ENCODE measurements at places on chromosomes 3 and 15. TPM values are rescaled to one million over a fixed set of nuclear protein-coding genes. Genes with fewer than 3 reads are reported as not detected.

GRCh38 chr3:147210676-147211075 is 195.7 kb downstream of the ZIC4 start:
- H3K4me3 ChIP-seq, result no peak overlapping the region
- H3K27ac ChIP-seq, result no peak overlapping the region
- H3K4me1 ChIP-seq, result no peaks in the 10 kb centered on the region
- no peaks in the 10 kb centered on the region for H3K36me3 ChIP-seq

DNA sequence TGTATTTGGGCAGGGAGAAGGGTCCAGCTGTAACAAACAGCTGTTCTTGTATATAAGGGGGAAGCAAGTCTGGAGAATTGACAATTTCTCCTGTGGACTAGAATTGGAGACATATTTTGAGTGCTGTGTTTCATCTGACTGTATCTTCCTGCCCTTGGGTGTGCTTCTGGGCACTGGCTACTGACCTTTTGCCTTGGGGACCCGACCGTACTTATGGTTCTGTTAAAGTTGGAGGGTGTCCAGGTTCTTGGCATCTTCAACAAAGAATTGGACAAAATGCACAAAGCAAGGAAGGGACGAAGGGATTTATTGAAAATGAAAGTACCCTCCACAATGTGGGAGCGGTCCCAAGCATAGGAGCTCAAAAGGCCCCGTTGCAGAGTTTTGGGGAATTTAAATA is 31.0 kb downstream of the MAP2K1 start:
- no peaks in the 10 kb centered on the region for H3K4me1 ChIP-seq
- H3K27ac ChIP-seq, result no peak overlapping the region
- no peak for DNase-seq
- H3K27me3 ChIP-seq, result no peaks in the 10 kb centered on the region
- no peaks in the 10 kb centered on the region for H3K36me3 ChIP-seq
- H3K4me3 ChIP-seq, result no peak overlapping the region

The TP63 gene
- total RNA-seq, result not detected

GRCh38 chr3:39809995-39810595 is 686 bp downstream of the MYRIP start:
- H3K36me3 ChIP-seq, result no peaks in the 10 kb centered on the region
- H3K4me1 ChIP-seq, result peaks cover 14% of the 10 kb centered on the region
- peak overlapping the region; percentile 64 for H3K4me3 ChIP-seq
- no peak overlapping the region for H3K27ac ChIP-seq
- peaks cover 75% of the 10 kb centered on the region for H3K27me3 ChIP-seq

The SLC27A2 gene
- 2.1 TPM for total RNA-seq

GRCh38 chr15:73732930-73733329 is 20.2 kb downstream of the INSYN1 start:
- H3K27me3 ChIP-seq, result no peaks in the 10 kb centered on the region
- DNase-seq, result no peak
- H3K27ac ChIP-seq, result no peak overlapping the region
- H3K4me1 ChIP-seq, result no peaks in the 10 kb centered on the region

The SI gene
- not detected for total RNA-seq

- no peaks in the 10 kb centered on the region for H3K36me3 ChIP-seq
- H3K4me1 ChIP-seq, result peaks cover 18% of the 10 kb centered on the region
- H3K27me3 ChIP-seq, result no peaks in the 10 kb centered on the region
- H3K27ac ChIP-seq, result peak overlapping the region; percentile 84
- peak; percentile 72 for DNase-seq
- no peak overlapping the region for H3K4me3 ChIP-seq
Observed at GRCh38 chr15:74844319-74845207, 1.6 kb upstream of the ULK3 start.

DNA sequence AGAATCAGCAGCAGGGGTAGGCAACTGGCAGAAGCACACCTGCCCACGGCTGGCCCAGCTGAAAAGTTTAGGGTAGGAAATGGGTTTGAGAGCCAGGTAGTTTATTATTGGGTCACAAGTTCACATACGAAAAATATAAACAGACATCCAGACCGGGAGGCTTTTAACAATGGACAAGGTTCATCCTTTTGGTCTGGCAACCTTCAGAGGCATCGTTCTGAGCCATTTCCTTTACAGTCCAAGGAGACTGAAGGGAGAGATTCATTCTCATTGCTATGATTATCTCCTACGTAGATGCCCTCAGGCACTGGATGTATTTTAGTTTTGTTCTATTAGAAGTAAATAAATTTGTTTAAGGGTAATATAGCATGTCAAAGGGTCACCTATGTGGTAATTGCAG is 248.0 kb upstream of the THBS1 start:
- no peaks in the 10 kb centered on the region for H3K36me3 ChIP-seq
- no peak overlapping the region for H3K27ac ChIP-seq
- DNase-seq, result no peak
- no peaks in the 10 kb centered on the region for H3K4me1 ChIP-seq
- H3K27me3 ChIP-seq, result no peaks in the 10 kb centered on the region
- H3K4me3 ChIP-seq, result no peak overlapping the region

DNA sequence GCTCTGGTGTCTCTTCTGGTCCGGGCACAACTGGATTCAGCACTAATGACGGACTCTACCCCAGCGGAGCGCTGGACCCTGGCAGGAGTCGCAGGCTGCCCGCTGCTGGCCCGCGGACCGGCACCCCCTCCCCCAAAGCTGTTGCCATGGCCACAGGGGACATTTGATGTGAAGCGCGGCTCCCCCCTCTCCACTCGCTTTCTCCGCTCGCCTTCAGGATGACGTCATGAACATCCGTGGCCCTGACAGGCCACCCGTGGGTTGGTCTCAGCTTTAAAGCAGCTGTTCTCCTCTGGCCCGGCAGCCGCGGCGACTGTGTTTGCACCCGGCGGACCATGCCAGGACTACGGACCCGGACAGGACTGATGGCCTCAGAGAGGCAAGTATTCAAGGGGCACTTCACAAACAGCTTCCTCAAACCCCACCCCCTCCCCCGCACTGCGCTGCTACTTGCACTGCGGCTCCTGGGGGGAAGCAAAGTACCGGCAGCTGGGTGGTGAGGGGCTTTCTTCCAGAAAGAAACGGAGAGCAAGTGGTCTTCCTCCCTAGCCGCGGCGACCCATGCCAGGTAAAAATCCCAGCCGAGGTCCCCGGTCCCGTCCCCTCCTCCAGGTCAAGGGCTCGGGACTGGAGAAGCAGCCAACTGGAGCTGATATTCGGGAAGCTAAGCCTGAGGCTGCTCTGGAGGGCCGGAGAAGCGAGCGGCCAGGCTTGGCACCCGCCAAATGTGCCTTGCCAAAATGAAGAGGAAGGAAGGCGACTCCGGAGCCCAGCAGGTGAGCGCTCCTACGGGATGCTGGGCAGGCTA is 16.6 kb upstream of the AEN start:
- H3K4me3 ChIP-seq, result peak overlapping the region; percentile 49
- peaks cover 92% of the 10 kb centered on the region for H3K27me3 ChIP-seq

GRCh38 chr3:53225651-53226050 is 30.2 kb downstream of the TKT start:
- H3K4me3 ChIP-seq, result no peak overlapping the region
- DNase-seq, result no peak
- no peaks in the 10 kb centered on the region for H3K27me3 ChIP-seq
- H3K36me3 ChIP-seq, result no peaks in the 10 kb centered on the region

GRCh38 chr15:71752604-71753289 is 57.6 kb upstream of the NR2E3 start:
- no peaks in the 10 kb centered on the region for H3K27me3 ChIP-seq
- DNase-seq, result peak; percentile 68
- no peaks in the 10 kb centered on the region for H3K4me1 ChIP-seq
- H3K27ac ChIP-seq, result no peak overlapping the region
- no peak overlapping the region for H3K4me3 ChIP-seq

DNA sequence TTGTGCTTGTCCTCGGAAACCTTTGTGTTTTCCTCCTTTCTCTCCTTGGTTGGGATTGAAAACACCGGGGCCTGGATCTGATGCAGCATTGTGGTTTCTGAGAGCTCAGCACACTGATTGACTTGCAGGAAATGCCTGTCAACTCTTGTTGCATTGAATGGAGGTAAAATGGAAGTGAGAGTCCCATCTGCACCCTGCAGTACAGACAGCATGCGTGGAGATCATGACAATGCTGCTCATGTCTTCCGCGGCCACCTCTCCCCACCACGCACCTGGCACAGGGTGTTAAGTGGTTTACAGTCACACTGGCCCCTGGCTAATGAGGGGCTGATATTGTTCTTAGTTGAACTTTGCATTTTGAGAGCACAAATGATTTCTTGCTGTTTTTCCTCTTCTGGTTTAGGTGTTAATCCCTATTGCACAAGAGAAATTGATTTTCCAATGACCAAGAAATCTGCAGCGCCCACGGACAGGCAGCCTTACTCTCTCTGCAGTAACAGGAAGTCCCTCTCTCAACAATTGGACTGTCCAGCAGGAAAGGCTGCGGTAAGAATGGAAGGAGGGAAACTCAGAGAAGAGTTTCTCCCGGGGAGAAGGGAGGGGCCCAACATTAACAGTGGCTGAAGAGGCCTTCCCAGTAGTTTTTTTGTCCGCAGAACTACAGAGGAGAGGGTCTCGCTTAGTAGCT is 58.5 kb downstream of the STARD5 start:
- H3K4me3 ChIP-seq, result no peak overlapping the region
- no peak for DNase-seq
- H3K27me3 ChIP-seq, result no peaks in the 10 kb centered on the region
- H3K4me1 ChIP-seq, result peaks cover 12% of the 10 kb centered on the region
- H3K27ac ChIP-seq, result no peak overlapping the region

The OXTR gene
- total RNA-seq, result 3.9 TPM

DNA sequence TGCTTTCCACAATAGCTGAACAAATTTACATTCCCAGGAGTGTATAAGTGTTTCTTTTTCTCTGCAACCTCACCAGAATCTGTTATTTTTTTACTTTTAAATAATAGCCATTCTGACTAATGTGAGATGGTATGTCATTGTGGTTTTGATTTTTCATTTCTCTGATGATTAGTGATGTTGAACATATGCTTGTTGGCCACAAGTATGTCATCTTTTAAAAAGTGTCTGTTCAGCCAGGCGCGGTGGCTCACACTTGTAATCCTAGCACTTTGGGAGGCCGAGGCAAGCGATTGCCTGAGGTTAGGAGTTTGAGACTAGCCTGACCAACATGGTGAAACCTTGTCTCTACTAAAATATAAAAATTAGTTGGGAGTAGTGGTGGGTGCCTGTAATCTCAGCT is 619.3 kb downstream of the SI start:
- no peak overlapping the region for H3K4me3 ChIP-seq
- no peak overlapping the region for H3K27ac ChIP-seq
- H3K27me3 ChIP-seq, result no peaks in the 10 kb centered on the region
- no peaks in the 10 kb centered on the region for H3K4me1 ChIP-seq

The AGBL1 gene
- total RNA-seq, result 6.2 TPM

The UBE2E2 gene
- 89.8 TPM for total RNA-seq

The TNNC1 gene
- 0.67 TPM for total RNA-seq

DNA sequence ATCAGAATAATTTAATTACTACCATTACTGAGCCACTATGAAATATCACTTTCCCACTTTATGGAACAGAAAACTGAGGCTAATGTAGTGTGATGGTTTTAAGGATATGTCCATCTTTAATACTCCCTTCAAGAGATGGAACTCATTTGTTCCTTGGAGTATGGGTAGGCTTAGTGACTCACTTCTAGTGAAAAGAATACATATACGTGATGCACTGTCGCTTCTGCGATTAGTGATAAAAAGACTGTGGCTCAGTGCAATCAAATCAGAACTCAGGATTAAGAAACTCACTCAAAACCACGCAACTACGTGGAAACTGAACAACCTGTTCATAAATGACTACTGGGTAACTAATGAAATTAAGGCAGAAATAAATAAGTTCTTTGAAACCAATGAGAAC is 216.6 kb downstream of the SUCLG2 start:
- no peak for DNase-seq
- H3K27me3 ChIP-seq, result no peaks in the 10 kb centered on the region
- H3K4me3 ChIP-seq, result no peak overlapping the region
- no peaks in the 10 kb centered on the region for H3K4me1 ChIP-seq
- no peaks in the 10 kb centered on the region for H3K36me3 ChIP-seq

DNA sequence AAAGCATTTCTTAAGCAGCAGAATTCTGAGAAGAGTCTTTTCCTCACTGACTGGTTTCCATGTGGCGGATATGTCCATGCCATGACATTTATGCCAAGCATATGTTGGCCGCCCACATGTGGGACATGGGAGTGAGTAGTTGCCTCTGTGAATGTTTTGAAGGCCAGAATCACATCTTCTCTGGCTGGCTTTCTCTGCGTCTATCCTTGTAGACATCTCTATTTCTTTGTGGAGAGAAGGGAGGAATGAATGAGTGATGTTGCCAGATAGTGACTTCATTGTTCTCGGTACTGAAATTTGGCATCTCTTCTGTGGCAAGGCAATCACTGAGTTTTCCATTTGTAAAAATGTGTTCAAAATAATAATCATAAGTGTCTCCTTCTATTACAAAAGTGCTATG is 316.0 kb downstream of the CLSTN2 start:
- H3K27ac ChIP-seq, result no peak overlapping the region
- H3K4me3 ChIP-seq, result no peak overlapping the region
- no peak for DNase-seq

- H3K27ac ChIP-seq, result no peak overlapping the region
- H3K36me3 ChIP-seq, result no peaks in the 10 kb centered on the region
- no peaks in the 10 kb centered on the region for H3K4me1 ChIP-seq
- H3K4me3 ChIP-seq, result no peak overlapping the region
- no peak for DNase-seq
Observed at GRCh38 chr3:78022232-78022631, 982.3 kb downstream of the ROBO2 start.

- H3K36me3 ChIP-seq, result no peaks in the 10 kb centered on the region
- H3K4me1 ChIP-seq, result peaks cover 30% of the 10 kb centered on the region
- no peak for DNase-seq
- H3K4me3 ChIP-seq, result no peak overlapping the region
Observed at GRCh38 chr15:95267481-95267880, 1036.1 kb downstream of the MCTP2 start.

DNA sequence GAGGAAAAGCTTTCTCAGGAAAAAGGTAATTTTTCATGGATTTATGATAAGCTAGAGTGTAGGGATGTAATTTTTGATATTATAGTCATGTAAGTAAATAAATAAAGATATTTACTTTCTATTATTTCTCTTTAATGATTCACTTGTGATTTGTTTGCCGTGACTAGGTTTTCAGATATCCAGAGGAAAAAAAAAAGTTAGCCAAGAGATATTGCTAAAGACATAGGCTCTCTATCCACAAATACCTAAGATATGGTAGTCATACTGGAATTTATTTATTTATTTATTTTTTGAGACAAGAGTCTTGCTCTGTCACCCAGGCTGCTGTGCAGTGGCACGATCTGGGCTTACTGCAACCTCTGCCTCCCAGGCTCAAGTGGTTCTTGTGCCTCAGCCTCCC is 59.9 kb downstream of the AP4E1 start:
- no peak overlapping the region for H3K27ac ChIP-seq
- peaks cover 17% of the 10 kb centered on the region for H3K36me3 ChIP-seq
- no peaks in the 10 kb centered on the region for H3K4me1 ChIP-seq

The PROS1 gene
- 11.9 TPM for total RNA-seq

The PRSS50 gene
- total RNA-seq, result 1.9 TPM

DNA sequence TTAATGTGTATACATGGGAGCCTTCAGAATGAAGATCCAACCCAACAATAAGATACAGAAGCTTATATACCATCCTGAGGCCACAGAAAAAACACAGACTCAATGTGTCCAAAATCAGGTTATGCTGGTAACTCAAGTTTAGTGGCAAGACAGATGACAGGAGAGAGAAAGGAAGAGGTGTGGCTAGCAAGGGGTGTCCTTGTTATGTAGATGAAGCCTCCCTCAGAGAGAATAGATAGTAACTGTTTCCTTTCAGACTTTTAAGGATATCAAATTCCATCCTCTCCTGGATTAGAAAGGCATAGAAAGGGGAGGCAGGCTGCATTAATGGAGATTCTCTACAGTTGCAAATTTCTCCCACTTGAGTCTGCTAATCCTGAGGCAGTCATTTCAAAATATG is 447.4 kb downstream of the GABRB3 start:
- H3K4me3 ChIP-seq, result no peak overlapping the region
- DNase-seq, result no peak
- no peaks in the 10 kb centered on the region for H3K27me3 ChIP-seq
- H3K4me1 ChIP-seq, result no peaks in the 10 kb centered on the region
- no peaks in the 10 kb centered on the region for H3K36me3 ChIP-seq
- no peak overlapping the region for H3K27ac ChIP-seq
